SJSA1 (cell line): ENCODE measurements at places on chromosomes 4 and X. TPM values are rescaled to one million over a fixed set of nuclear protein-coding genes. Genes with fewer than 3 reads are reported as not detected.

GRCh38 chrX:133685822-133686221 lies 270.5 kb upstream of the GPC4 start:
- DNase-seq = no peak

DNA sequence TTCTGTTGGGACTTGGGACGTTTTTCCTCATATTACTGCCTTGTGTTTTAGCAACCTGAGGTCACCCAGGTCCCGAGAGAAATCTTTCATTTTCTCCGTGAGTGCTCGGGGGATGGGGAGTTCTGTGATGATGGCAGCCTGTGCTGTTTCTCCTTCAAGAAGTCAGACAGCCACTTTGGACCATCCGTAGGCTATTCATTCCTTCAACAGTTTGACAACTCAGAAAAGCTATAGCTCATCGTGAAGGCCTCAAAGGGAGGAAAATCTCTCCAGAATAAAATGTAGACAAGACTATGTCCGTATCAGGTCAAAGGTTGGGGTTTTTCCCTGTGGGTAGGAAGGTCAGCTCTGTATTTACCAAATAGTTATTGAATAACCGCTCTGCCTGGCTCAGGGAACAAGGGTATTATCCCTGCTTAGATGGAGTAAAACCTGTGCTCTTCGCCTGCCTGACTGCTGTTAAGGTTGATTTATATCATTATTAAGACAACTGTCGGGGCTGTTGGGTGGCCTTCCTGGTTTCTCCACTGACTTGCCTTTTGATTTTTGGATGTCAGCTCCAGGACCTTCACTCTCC lies 36.6 kb downstream of the FAM114A1 start:
- no peak for DNase-seq

GRCh38 chr4:48375651-48376304 lies 34.4 kb downstream of the SLAIN2 start:
- DNase-seq = peak; percentile 41

- peak; percentile 72 for DNase-seq
Measured at GRCh38 chr4:87985097-87985886, 9.8 kb downstream of the SPP1 start.

- no peak for DNase-seq
Measured at GRCh38 chr4:144901141-144901540, 196.9 kb downstream of the ANAPC10 start.

- no peak for DNase-seq
Measured at GRCh38 chr4:10086506-10087120, 30.0 kb downstream of the WDR1 start.

DNA sequence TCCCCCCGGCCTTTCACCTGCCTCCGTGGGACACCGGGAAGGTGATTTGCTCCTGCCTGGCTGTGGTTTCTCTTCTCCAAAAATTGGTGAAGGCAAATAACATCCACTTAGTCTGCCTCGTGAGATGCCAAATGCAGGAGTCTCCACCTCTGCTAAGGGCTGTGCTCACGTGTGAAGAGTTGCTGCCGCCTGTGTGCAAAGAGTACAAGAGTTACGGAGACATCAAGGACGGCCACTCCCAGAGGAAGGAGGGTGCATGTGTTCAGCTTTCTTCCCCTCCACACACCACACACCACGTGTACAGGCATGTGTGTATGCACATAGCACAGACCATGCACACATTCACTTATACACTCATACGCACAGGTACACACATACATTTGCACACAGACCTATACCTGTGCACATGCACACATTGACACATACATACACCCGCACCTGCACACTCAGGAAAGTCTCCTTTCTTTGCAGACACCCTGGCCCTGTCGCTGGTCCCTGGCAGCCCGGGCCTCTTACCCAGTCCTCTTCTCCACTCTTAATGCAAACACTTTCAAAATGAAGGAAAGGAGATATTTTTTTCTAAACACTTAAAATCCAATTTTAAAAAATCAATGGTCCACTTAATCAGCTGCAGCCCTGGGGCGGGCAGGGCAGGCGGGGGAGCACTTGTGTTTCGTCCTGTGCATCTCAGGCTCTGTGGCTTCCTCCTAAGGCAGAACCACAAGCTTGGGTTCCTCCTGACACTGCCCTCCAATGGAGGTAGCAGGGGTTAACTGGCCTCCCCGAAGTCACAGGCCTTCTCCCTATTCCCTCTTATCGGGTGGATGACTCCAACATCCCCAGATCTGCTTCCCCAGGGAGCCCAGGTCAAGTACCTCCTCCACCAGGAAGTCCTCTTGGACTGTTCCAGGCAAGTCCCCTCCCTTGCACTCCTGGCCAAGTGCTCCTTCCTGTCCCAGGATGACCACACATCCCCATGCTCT lies 103.0 kb downstream of the CPZ start:
- no peak for DNase-seq

- DNase-seq = no peak
Measured at GRCh38 chrX:150897421-150898320, 797 bp downstream of the CD99L2 start.

GRCh38 chr4:118035309-118035708 lies 1.0 kb downstream of the NDST3 start:
- DNase-seq = no peak

- DNase-seq = no peak
Measured at GRCh38 chrX:32116047-32116446, 1044.2 kb upstream of the FTHL17 start.

GRCh38 chr4:94605241-94605805 lies 152.4 kb upstream of the BMPR1B start:
- DNase-seq = no peak

DNA sequence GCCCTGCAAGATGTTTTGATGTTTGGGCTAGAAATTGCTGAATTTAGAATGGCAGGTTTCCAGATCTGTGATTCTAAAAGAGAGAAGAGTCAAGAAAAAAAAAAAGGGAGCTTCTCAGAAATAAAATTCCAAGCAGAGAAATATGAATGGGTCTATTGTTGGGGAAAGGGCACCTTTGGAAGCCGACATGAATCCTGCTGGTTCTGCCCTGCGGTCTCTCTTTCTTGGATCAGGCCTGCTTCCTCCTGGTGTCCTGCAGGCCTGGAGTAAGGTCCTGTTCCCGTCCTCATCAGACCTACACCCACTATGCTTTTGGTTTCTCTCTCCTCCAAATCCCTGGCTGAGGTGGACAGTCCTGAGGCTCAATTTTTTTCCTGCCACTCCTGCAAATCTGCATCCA lies 109.8 kb upstream of the TRIM2 start:
- DNase-seq = no peak

GRCh38 chr4:55089916-55090315 lies 35.5 kb downstream of the KDR start:
- no peak for DNase-seq

GRCh38 chr4:174999407-174999806 lies 81.2 kb downstream of the ADAM29 start:
- DNase-seq = no peak

GRCh38 chrX:46913667-46914066 lies 1.4 kb downstream of the JADE3 start:
- DNase-seq = no peak

- no peak for DNase-seq
Measured at GRCh38 chrX:153495903-153496589, 1.3 kb downstream of the BGN start.

DNA sequence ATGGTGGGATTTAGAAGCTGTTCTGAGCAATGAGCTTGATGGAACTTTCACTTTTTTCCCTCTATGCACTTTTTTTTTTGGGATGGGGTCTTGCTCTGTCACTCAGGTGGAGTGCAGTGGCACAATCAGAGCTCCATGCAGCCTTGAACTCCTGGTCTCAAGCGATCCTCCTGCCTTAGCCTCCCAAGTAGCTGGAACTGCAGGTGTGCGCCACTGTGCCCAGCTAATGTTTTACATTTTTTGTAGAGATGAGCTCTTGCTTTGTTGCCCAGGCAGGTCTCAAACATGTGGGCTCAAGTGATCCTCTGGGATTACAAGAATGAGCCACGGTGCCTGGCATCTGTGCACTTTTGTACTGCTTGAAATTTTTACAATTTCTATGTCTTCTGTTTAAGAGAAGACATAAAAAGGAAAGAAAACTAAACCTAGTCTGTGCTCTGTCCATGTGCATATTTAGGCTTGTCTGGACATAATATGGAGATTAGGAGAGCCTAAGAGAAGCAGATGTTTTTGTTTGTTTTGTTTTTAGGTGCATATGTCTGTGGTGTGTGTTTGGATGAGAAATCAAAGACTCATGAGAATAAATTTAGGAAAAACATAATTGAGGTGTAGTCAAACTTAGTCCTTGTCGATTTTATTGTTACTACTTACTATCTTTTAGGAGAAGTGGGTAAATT lies 16.5 kb downstream of the PDLIM5 start:
- no peak for DNase-seq

GRCh38 chrX:150770623-150771022 lies 77.4 kb downstream of the MTMR1 start:
- DNase-seq = no peak

DNA sequence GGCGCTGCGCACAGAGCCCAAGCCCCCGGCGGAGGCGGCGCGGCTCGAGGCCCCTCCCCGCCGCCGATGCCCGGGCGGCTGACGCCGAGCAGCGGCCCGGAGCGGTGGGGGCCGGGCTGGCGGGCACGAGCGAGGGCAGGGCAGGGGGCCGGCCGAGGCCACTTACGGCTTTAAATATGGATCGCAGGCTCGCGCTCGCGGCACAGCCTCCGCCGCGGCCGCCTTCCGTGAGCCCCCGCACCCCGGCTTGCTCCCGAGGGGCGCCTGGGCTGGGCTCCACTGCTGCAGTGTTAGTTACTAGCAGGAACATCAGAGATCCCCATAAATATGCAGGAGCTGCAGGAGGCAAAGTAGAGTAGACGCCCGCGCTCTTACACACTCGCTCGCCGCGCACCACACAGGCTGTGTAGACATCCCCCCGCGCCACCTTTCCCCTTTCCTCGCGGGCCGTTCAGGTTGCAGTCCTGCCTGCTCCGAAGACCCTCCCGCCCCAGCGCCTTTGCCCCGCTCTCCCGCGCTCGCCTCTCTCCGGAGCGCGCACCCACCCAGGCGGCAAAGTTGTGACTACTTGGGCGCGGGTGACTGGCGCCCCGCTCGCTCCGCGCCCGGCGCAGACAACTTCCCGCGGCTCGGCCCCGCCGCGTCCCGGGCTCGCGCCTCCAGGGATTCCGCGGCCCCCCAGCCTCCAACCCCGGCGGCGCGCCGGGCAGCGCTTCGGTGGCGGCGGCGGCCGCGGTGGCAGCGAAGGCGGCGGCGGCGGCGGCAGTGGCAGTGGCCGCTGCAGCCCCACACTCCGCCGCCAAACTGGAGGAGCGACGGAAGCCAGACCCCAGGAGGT lies 152.0 kb upstream of the SLC4A4 start:
- DNase-seq = no peak

DNA sequence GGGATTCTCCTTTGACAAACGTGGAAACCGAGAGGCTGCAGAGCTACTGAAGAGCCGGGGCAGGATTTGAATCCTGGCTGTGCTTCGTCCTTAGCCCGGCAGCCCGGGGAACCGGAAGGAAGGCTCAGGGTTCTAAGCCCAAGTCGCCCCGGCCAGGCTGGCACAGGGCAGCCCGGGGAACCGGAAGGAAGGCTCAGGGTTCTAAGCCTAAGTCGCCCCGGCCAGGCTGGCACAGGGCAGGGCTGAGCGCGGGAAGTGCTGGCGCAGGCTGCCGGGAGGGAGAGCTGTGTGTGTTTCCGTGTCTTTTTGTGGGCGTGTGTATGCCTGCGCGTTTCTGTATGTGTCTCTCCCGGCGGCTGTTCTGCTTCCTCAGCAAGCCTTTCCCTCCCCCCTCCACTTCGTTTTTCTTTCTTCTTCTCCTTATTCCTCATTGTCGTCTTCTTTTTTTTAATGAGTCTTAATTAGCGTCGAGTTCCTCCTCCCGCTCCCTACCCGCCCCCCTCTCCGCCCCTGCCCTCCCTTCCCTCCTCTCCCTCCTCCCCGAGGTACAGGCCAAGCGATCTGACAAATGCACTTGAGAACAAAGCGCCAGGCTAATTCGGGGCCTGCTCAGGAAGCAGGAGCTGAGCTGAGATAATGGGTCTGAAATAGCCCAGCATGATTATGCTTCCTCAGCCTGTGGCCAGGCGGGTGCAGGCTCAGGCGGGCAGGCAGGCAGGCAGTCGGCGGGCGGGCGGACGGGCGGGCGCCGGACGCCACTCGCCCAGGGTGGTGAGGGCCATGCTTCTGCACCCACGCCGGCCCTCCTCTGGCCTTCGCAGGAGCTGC lies 65.9 kb downstream of the EFNB1 start:
- DNase-seq = no peak

- DNase-seq = no peak
Measured at GRCh38 chr4:157270552-157270951, 50.0 kb downstream of the GRIA2 start.

- DNase-seq = no peak
Measured at GRCh38 chrX:10677490-10677889, 57.1 kb upstream of the MID1 start.

DNA sequence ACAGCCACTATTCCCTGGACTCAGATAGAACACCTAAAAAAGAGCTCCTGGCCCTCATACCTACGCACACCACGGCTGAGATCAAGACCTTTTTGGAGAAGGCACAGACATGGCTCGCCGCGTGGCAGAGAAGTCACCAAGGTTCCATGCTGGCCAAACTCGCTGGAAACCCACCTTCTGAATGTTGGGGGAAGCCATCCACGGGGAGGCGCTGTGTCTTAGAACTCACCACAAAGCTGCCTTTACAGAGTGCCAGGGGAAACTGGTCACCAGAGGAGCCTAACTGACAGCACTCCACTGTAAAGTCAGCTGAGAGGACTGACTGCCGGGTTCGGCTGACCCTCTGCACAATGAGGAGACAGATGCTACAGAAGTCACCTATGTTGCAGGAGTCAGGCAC lies 97.9 kb downstream of the NEUROG2 start:
- no peak for DNase-seq

DNA sequence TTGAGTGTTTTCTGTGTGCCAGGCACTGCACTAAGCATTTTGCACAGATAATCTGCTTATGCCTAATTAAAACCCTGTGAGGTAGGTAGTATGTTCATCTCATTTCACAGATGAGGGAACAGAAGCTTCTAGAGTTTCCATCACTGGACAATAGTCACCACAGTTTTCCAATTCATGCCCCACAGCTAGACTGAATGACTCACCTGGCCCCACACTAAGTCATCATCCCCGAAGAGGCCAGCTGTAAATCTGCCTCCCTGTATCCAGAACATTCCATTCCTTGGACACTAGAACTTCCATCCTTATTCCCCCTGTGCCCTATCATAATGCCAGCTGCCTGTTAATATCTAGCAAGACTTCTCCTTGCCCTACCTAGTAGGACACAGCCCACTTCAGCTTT lies 40.9 kb upstream of the NYX start:
- peak; percentile 7 for DNase-seq

Gene PCDH7
- total RNA-seq = 1.2 and 2.1 TPM in 2 replicates

Gene HSFX4
- not detected in 2 replicates for total RNA-seq

Gene GK2
- total RNA-seq = not detected in 2 replicates

Gene SH2D1A
- total RNA-seq = not detected in 2 replicates

Gene LINC00632
- total RNA-seq = not detected in 2 replicates

Gene MAGEA11
- total RNA-seq = not detected in 2 replicates

Gene SPANXN4
- total RNA-seq = not detected in 2 replicates

Gene ARHGAP6
- total RNA-seq = 0.11 and 1.2 TPM in 2 replicates

Gene PDS5A
- 39.5 and 39.6 TPM in 2 replicates for total RNA-seq

Gene ADGRG4
- not detected in 2 replicates for total RNA-seq
